Activated naive CD4-positive, alpha-beta T cell treated with anti-CD3 and anti-CD28 coated beads, Interleukin-2, amount 50 U/mL, for 72 hours (primary cell): ENCODE measurements at places on chromosomes 12 and 14. TPM values are rescaled to one million over a fixed set of nuclear protein-coding genes. Genes with fewer than 3 reads are reported as not detected.

OTX2 gene
- total RNA-seq = not detected

FOXG1 gene
- not detected for total RNA-seq

- DNase-seq = no peak
Observed at GRCh38 chr14:73770977-73771847, 57.0 kb upstream of the PNMA1 start.

DNA sequence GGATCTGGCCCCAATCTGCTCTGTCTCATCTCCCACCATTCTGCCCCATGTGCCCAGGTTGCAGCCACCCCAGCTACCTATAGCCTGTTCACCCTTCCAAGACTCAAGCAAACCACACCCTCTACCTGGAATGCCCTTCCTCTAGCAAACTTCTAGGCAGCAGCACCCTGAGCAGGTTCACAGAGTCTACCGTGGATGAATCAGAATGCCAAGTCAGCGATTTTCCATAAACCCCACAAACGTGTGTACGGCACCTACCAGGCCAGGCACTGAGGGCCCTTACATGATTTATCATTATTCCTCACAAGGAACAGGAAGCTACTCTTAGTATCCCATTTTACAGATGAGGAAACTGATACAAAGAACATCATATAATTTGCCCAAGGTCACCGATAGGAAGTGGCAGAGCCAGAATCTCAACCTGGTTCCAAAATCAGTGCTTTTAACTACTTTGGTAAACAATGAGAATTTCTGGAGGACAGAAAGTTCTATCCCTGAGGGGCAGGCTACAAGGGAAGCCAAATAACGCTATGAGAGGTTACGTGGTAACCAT, 28.0 kb upstream of the DHRS4 start:
- DNase-seq = no peak

CCDC38 gene
- total RNA-seq = 0.16 TPM

DNA sequence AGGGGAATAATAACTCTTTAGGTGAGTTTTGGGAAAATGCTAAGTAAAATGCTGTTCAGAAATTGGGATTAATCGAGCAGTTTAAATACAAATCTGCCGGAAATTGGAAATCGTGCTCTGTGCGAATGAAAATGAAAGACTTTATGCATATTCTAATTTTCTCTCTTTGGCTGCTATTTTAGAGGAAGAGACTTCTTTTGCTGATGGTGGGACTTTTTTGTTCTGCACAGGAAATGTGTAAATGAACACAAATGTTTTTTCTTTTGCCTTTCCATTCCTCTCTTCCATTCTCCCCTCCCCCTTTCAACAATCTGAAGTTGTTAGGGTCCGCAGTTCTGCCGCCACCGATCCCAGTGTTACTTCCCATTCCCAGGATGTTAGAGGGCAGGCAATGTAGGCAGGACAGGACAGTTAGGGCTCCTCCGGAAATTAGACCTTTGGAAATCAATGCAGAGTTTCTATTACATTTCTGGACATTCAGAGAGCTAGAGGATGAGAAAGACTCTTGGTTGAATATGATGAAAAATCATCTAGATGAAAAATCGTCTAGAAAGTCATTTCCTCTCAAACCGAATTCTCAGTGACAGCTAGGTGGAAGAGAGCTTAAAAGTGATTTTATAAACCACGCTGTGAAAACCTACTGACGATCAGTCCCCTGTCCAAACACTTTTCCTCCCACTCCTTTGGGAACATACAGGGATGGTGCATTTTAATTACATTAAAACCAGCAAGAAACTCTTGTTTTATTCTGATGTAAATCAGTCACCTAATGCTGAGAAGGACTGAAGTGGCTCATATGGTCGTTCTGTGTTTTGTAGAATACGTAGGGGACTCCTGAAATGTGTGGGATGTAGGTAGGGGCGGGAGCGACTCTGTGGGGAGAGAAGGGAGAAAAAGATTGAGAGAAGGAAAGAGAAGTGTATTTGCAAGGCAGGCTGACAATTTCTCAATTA, 17.8 kb downstream of the FOXG1 start:
- no peak for DNase-seq

SLC6A12 gene
- not detected for total RNA-seq

SOAT2 gene
- total RNA-seq = 0.35 TPM

CD27 gene
- 162 TPM for total RNA-seq

DNA sequence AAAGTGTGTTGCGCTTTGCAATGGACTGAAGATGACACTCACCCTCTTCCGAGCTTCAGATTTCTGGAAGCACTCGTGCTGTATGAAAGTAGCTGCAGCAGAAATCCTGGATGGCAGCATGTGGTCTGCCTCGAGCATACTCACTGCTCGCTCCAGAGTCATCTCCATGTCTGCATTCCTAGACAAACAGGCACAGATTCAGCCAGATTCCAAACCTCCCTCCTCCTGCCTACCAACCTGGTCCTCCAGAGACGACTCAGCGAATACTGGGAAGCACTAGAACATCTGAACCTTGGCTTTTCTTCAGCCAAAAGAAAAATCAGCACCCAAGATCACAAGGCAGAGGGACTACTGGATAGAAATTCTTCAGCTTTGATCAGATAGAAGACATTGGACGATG, 27.7 kb downstream of the PKP2 start:
- DNase-seq = no peak

GRCh38 chr14:51684760-51685159, 33.0 kb downstream of the FRMD6 start:
- DNase-seq = no peak

- no peak for DNase-seq
Observed at GRCh38 chr12:5565933-5566599, 134.2 kb downstream of the NTF3 start.

DNA sequence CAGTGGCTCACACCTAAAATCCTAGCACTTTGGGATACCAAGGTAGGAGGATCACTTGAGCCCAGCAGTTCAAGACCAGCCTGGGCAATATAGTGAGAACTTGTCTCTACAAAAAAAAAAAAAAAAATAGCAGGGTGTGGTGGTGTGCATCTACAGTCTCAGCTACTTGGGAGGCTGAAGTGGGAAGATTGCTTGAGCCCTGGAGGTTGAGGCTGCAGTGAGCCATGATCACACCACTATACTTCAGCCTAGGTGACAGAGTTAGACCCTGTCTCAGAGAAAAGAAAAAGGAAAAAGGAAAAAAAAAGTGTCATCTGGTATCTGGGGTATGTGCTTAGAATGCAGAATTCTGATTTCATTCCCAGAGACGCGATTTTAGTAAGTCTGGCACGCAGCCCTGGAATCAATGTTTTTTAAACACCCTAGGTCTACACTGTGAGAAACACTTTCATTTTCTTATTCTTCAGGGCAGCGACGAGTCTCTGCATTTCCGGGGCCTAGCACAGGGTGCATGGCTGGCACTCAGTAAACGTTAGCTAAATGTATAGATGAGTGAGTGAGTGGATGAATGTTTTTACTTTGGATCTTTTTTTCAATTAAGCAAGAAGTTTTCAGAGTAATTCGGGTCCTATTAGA, 243.8 kb upstream of the PWP1 start:
- DNase-seq = no peak

- DNase-seq = no peak
Observed at GRCh38 chr12:80589077-80589476, 118.4 kb upstream of the MYF6 start.

DNA sequence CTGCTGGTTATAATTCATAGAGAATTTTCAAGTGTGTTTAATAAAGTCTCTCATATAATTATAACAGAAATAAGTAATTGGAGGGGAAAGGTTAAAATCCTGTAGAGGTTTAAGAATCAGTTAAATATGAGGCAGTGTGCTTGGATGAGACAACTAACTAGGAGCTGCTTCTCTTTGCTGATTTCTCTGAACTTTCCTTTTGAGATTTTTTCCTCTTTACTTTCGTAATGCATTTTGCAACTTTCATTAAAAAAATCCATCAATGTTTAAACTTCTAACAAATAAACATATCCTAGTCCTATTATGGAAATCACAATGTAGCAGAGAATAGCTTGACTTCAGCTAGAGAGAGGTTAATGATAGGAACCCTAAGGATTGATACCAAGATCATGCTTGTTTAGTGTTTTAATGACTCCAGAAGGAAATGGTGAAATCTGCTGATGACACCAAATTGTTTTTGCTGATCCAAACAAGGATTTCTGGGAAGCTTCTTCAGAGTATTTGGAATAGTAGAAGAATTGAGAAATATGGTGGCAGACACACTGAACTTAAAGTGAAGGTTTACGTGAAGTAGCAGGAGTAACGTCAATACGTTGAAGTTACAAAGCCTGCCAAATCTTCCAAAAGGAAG, 122.6 kb downstream of the RAD51B start:
- DNase-seq = no peak

DNA sequence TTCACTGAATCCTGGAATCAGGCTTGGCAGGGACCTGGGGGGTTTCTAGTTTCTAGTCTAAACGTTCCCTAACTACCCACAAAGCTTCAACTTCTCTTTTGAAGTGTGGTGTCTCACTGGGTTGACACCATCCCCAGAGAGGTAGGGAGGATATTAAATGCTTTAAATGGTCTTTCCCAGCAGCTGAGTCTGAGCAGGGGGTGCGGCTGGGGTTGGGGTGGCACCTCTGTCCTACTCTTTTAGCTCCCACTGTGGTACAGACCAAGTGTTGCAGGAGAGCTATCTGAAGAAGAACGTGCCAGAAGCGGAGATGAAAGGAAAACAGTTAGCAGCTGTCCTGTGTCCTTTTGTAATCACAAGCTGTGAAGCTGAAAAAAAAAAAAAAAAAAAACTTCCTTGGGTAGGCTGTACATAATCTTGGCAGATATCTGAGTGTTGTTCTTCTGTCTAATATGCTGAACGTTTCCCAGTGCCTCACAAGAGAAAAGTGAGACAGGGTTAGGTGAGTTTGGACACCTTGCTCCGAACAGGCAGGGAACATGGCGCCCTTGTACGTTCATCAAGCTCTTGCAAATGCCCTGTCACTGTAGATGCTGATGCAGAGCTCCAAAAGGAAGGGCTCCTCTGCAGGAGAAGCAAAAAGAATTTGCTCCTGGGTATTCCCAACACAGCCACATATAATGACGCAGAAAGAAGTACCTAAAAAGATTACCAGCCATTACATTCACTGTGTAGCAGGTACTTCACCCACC, 447.2 kb downstream of the APAF1 start:
- DNase-seq = no peak

GRCh38 chr12:105860561-105861207, 278.1 kb downstream of the NUAK1 start:
- DNase-seq = no peak

R3HDM2 gene
- 57.1 TPM for total RNA-seq

- no peak for DNase-seq
Observed at GRCh38 chr12:12447236-12447635, 90.4 kb downstream of the BORCS5 start.

GRCh38 chr12:109666068-109666467, 47.6 kb upstream of the FAM222A start:
- DNase-seq = no peak

DNA sequence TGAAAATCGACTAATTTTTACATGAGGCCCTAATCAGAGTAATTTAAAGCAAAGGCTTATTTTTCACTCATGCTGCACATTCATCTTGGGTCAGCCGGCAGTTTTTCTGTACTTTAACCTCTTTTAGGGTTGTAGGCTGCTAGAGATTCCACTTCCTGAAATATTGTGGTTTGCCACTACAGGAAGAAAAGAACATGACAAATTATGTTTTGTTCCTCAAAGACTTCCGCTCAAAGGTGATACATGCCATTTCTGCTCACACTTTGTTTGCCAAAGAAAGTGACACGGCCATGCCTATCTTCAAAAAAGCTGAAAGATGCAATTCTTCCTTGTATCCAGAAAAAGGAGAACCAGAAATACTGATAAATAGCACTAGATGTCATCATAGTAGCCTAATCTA, 183.4 kb upstream of the PPFIA2 start:
- DNase-seq = no peak

DNA sequence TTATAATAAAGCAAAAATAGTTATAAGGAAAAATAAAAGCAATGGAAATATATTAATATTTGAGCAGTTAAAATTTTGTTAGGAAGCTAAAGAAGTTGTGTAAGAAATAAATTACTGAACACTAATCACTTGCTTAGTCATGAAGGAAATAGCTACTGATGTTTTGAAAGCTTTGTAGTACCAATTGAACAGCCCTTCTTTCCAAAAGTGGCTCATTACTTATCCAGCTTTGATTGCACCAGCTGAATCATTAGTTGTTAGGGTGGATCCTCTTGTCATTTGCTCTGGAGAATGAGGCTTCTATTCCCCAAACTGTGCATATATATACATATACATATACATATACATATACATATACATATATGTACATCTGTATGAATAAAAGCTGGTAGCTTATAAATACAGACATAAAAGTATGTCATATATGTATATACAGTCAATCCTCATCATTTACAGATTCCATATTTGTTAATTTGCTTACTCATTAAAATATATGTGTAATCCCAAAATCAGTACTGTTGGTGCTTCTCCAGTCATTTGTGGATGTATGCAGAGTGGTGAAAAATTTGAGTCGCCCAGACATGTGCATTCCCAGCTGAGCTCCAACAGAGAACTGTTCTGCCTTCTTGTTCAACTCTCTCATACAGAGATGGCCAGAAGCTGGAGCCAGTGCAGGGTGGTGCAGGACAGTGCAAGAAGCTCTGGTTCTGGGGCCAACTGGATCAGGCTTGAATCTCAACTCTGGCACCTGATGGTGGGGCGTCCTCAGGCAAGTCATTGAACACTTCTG, 214.1 kb downstream of the RPAP3 start:
- no peak for DNase-seq

DNA sequence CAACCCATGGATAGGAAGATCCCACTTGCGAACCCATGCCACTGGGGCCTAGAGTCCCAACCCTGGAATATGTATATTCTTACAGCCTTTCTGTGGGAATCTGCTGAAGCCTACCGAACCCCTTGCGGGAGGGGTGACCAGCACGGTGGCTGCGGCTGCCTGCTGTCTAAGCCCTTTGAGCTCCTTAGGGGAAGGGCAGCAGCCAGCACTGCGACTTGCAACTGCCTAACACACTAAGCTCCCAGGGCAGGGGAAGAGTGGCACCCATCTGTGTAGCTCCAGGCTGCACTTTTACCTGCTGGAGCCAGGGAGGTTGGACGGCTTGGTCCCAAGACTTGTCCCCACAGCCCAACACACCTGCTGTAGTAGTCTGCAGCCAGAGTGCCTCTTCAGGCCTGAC, 1968.7 kb upstream of the FLRT2 start:
- DNase-seq = no peak

DNA sequence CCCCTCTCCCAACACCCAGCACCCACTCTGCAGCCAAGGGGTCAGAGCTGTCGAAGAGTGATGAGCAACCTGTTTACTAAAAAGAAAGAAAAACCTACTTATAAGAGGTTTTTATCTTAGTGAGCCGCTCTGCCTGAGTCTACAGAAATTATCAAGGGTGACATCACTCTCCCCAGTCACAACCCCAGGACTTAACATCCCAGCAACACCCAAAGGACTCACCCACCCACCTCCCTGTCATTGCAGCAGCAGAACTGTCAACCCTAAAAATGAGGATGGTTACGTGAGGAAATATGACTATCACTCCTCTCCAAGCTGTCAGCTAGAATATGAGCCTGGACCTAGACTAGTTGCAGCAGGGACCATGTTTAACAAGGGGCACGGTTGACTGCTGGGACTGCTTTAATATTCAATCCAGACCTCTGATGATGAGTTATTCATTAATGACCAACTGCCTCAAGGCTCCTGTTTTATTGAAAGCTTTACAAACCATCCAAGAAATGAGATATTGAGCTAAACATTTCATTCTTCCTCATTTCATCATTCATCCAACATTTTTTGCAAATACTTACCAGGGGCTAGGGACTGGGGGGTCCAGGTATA, 53.9 kb upstream of the FICD start:
- no peak for DNase-seq

- DNase-seq = no peak
Observed at GRCh38 chr12:116664085-116664484, 73.8 kb downstream of the SPRING1 start.

ERC1 gene
- total RNA-seq = 22.5 TPM

- DNase-seq = no peak
Observed at GRCh38 chr12:88202500-88202899, 60.4 kb downstream of the TMTC3 start.
